CD4-positive, alpha-beta T cell treated with Interleukin-6 at 100 ng/mL for 8 hours (primary cell): ENCODE measurements at places on chromosomes 2 and 18.

GRCh38 chr2:19505199-19506136 is 147.0 kb upstream of the OSR1 start:
- no peak for DNase-seq

DNA sequence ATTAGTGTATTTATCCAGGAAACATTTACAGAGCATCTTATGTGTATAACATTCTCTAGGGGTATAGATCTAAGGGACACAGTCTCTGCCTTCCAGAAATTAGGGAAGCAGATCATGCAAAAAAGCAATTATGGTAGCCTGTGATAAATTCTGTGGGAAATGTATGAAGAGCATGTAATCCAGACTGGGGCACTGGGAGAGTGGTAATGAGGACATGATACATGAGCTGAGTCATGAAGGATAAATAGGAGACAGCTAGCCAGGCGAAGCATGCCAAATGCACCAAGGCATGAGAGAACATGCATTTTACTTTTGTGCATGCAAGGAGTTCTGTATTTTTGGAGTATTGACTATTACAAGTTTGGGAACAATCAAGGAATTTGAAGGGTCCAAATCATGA is 8.9 kb upstream of the RPRM start:
- DNase-seq: no peak

- no peak for DNase-seq
Measured at GRCh38 chr2:57725337-57725947, 321.2 kb upstream of the VRK2 start.

DNA sequence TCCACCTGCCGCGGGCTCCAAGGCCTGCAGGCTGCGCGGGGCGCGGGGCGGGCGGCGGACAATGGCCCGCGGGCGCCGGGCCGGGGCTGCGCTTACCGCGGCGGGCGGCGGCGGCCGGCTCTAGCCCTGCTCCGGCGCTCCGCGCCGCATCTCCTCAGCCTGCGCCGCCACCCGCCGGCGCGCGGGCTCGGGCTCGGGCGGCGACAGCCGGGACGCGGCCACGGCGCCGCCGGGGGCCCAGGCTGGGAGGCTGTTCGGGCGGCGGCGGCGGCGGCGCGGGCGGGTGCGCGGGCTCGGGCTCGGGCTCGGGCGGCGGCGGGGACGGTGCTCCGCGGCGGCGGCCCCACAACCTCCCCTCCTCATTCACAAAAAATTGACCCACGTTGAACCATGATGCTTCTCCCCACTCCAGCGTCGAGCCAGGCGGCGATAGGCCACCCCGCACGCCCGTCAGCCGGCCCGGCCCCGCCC is at the start of gene HDAC4:
TSS of gene HDAC4 (minus strand) at position 425 of the 471 bp plus-strand sequence. CDS start 48,321 bp downstream, outside the sequence.
- no peak for DNase-seq

- DNase-seq: no peak
Measured at GRCh38 chr2:225911019-225911418, 511.5 kb downstream of the NYAP2 start.

- no peak for DNase-seq
Measured at GRCh38 chr18:48292229-48292628, 117.0 kb downstream of the ZBTB7C start.

DNA sequence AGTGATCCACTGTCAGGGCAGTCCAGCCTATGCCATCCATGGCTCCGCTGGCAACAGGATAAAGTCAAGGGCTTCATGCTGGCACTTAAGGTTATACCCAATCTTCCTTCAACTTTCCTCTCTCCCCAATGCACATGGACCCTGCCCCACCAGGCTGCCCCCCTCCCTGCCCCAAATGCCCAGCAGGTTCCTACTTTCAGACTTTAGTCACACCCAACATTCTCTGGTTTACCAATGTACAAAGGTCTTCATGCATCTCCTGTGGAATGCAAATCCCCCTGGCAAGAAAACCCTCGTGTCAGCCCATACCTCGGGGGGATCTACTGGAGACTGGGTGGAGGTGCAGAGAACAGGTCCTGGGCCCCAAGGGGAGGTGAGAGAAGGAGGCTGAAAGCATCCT is 59.3 kb downstream of the MCFD2 start:
- no peak for DNase-seq

GRCh38 chr2:240396623-240397541 is 38.6 kb upstream of the GPC1 start:
- DNase-seq: no peak

DNA sequence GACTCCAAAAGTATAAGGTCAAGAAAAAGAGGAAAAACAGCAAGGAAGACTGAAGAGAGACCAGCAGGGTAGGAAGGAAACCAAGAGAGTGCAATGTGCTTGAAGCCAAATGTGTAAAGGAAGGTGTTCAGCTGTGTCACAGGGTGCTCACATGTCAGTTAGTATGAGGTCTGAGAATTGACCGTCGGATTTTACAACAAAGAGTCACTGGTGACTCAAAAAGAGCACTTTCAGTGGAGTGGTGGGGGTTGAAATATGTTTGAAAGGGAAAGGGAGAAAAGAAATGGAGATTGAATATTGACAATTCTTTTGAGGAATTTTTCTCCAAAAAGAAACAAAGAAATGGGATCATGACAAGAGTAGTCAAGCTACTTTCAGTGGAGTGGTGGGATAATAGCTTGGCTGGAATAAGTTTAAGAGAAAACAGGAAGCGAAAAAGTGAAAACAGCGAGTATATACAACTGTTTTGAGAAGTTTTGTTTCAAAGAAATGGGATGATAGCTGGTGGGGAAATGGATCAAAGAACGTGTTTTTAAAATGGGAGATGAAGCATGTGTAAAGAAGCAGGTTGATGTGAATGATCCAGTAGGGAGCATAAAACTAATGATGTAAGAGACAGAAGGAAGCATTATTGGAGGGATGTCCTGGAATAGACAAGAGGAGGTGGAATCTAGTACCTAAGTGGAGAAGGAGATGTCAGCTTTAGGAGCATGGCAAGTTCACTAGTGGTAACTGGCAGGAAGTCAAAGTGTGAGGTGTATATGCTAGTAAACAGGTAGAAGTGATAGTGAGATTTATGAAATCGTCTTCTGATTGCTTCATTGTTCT is 3.6 kb upstream of the TSPYL6 start:
- no peak for DNase-seq

GRCh38 chr2:66070721-66071602 is 364.0 kb upstream of the MEIS1 start:
- DNase-seq: no peak

DNA sequence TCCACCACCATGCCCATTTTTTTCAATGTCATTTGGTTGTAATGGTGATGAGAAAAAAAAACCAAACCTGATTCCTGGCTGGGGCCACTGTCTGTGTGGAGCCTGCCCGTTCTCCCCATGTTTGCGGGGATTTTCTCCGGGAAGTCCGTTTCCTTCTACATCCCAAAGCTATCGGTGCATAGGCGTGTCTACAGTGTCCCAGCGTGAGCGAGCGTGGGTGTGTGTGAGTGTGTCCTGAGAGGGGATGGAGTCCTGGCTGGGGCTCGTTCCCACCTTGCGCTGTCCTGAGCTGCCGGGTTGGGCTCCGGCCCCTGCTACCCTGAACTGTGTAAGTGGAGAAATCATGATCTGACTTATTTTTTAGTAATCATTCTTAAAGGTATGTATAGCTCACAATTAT is 7.3 kb upstream of the ZAP70 start:
- DNase-seq: no peak

DNA sequence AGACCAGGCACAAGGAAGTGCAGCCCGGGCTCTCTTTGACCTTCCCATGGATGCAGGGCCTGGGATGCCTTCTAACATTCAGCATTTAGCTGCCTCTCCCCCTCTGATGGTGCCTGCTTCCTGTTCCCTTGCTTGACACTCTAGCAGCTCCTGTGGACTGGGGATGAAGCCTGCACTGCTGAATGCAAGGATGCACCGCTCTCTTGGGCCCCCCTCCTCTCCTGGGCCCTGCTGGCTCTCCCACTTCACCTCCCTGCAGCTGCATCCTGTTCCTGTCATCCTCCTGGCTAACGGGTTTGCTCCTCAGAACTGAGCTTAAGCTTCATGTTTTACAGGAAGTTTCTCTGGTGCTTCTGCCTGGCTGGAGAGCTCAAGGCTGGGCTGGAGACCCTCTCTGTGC is 254.1 kb downstream of the TSN start:
- no peak for DNase-seq

- no peak for DNase-seq
Measured at GRCh38 chr2:43341959-43342757, 115.8 kb upstream of the ZFP36L2 start.

GRCh38 chr2:226211439-226211838 is 588.2 kb downstream of the IRS1 start:
- DNase-seq: no peak

- no peak for DNase-seq
Measured at GRCh38 chr2:221402072-221402471, 170.0 kb downstream of the EPHA4 start.

- no peak for DNase-seq
Measured at GRCh38 chr18:2893676-2894075, 46.9 kb downstream of the EMILIN2 start.

GRCh38 chr2:15730545-15731212 is 139.0 kb downstream of the DDX1 start:
- DNase-seq: no peak

GRCh38 chr2:20962939-20963557 is 80.8 kb downstream of the APOB start:
- peak; percentile 51 for DNase-seq

GRCh38 chr2:166900700-166901099 is 12.4 kb downstream of the XIRP2 start:
- no peak for DNase-seq

GRCh38 chr2:233810385-233810784 is 32.3 kb downstream of the MROH2A start:
- no peak for DNase-seq

- no peak for DNase-seq
Measured at GRCh38 chr18:35451032-35451431, 46.7 kb downstream of the INO80C start.

DNA sequence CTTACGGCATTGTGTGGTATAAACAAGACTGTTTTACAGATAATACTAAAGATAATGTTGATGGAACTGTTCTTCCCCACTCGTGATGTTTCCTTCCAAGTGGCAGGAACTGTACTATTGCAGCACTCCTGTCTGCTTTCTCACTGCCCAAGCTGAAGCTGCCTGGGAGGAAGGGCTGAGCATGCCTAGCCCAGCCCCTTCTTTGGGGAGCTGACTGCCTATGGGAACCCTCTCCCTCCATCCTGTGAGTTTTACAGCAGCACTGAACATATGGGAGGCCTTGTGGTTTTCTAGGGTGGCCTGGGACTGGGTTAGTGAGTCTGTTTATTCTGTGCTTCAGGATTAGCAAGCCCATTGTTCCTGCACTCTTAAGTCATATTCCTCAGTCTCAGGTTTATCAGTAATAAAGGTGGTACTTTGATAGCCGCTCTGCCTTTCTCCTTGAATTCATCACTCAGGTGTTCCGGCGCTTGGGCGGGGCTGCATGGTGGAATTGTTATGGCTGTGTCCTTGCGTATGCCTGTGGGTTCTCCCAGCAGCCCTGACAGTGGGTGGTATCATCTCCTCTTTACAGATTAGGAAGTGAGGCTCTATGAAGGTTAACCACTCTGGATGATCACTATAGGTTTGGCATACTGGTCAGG is 379.7 kb downstream of the PTPRM start:
- peak; percentile 28 for DNase-seq

DNA sequence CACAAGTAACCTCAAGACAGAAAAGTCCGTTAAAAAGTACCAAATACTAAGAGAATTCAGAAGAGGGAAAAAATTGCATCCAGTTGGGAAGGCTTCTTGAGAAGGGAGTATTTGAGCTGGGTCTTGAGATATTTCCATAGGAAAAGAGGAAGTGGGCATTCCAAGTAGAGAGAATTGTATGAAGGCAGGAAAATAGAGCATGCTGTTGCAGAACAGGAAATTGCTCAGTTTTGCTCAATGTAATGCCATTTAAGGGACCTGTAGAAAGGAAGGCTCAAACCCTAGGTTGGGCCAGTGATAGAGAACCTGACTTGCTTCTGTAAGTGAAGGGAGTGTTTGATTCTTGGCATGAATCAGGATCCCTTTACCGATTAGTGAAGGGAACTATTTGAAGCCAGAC is 1.0 kb upstream of the ZC3H8 start:
- no peak for DNase-seq

- DNase-seq: no peak
Measured at GRCh38 chr2:216107760-216108159, 1.4 kb upstream of the XRCC5 start.

- no peak for DNase-seq
Measured at GRCh38 chr2:74860521-74860920, 26.6 kb downstream of the HK2 start.

GRCh38 chr18:1292167-1292566 is 387.5 kb downstream of the ADCYAP1 start:
- DNase-seq: no peak

DNA sequence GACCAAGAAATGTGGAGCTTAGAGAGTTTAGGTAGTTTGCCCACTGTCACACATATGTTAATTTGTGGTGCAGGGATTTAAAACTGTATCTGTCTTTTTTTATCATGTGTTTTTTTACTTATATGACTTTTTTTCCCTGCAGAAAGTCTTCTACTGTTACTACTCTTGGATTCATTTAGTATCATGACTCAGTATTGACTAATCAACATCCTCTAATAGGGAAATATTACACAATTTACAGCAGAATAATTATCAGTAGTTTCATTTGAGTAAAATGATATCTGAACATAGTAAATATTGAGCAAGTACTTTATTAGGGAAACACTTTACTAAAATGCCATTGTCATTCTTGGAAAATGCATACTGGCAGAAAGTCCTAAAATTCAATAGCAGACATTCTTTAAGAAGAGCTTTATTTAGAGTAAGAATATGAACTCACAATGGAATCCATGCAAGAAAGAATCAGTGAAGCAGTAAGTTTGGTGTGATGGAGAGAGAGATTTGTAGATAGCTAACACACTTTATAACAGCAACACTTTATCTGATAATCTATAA is 425.9 kb upstream of the SLC8A1 start:
- no peak for DNase-seq

DNA sequence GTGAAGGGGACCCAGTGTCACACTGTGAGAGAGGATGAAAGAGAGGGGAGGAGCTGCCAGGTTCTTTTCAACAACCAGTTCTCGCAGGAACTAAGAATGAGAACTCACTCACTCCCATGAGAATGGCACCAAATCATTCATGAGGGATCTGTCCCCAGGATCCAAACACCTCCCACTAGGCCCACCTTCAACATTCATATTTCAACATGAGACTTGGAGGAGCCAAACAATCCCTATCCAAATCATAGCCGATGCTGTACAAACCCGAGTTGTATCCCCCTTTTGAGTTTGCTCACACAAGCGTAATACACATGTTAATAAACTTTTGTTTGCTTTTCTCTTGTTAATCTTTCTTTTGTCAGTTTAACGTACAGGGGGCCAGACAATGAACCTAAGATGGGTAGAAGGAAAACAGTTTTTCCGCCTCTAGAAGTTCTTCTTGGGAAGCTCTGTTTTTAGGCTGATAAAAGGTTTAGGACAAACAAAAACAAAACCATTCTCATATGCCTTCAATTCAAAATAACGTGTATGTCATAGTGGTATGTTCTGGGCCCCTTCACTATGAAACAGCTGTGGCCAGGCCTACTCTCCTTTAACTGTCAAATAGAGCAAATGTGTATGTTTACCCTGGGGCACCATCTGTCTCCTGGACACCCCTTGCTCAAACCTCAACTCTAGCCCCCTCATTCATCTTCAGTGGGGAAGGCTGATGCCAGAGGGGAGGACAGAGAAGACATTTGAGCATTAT is 9.1 kb upstream of the TMEM37 start:
- DNase-seq: no peak
